Cerebellar nuclear complex (tissue), 1 donor: ENCODE measurements at places on chromosomes 1 and 21.

GRCh38 chr1:17207046-17207445 lies 2.1 kb downstream of the PADI1 start:
- no peak for DNase-seq

- DNase-seq: no peak
Observed at GRCh38 chr1:100359139-100359538, 6.8 kb downstream of the CDC14A start.

GRCh38 chr1:227568593-227568992 lies 5.2 kb downstream of the ZNF678 start:
- DNase-seq: no peak

- no peak for DNase-seq
Observed at GRCh38 chr1:6028042-6028850, 17.4 kb upstream of the KCNAB2 start.

DNA sequence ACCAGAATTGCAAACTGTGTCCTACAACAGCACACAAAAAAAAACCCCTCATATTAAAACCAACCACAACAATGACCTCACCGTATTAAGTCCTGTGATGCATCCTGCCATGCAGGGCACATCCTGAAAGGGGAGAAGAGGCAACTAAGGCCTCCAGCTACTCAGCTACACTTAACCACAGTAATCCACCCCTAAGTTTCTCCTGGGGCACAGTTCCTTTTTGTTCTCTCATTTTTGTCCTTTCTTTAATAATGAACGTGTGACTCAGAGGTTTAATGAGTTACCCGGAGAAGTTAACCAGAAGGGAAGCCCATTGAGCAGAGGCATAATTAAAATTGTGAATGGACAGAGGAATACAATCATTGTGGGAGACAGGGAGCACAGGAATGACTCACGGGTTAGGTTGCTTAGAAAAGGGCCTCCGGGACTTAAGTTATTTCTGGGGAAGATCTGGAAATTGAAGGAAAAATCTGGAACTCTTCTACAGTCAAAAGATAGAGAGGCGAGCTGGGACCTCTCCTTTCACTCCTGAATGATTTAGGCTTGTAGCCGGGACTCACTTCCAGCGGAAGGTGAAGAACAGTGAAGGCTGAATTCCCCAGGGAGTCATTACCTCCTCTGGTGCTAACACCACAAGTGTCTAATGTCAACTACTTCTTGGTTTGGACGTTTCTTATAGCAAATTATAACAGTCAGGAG lies 36.9 kb upstream of the HIVEP3 start:
- DNase-seq: no peak

- no peak for DNase-seq
Observed at GRCh38 chr1:109704173-109704572, 7.9 kb upstream of the GSTM5 start.
